ENCODE measurements at places on chromosomes 4 and X.

- peak; percentile 46 for DNase-seq
Measured at GRCh38 chr4:80989921-80990544, 40.5 kb upstream of the BMP3 start.

- no peak for DNase-seq
Measured at GRCh38 chr4:47651231-47651630, 166.2 kb downstream of the ATP10D start.

DNA sequence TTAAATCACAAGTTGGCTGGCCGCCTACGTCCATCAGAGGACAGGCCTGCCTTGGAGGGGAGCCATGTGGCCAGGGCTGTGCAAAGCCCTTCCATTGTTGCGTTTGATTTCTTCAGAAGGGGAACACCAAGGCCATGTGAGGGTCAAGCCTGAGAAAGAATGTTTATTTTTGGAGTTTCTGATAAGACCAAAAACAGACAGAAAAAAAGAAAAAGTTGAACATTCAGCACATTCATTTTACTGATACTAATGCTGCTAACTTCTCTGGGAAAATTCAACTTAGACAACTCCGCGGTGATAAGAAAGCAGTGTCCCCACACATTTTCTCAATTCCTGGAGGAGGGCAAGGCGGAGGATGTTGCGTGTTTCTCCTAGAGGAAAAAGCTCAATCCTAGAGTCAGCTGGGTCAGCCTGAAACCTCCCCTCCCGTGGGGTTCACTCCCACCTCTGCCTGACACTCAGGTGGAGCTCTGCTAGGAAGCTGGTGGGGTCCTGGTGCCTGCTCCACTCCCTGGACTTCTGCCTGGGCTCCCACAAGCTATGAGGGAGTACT is 63.5 kb downstream of the ANAPC4 start:
- DNase-seq: no peak

DNA sequence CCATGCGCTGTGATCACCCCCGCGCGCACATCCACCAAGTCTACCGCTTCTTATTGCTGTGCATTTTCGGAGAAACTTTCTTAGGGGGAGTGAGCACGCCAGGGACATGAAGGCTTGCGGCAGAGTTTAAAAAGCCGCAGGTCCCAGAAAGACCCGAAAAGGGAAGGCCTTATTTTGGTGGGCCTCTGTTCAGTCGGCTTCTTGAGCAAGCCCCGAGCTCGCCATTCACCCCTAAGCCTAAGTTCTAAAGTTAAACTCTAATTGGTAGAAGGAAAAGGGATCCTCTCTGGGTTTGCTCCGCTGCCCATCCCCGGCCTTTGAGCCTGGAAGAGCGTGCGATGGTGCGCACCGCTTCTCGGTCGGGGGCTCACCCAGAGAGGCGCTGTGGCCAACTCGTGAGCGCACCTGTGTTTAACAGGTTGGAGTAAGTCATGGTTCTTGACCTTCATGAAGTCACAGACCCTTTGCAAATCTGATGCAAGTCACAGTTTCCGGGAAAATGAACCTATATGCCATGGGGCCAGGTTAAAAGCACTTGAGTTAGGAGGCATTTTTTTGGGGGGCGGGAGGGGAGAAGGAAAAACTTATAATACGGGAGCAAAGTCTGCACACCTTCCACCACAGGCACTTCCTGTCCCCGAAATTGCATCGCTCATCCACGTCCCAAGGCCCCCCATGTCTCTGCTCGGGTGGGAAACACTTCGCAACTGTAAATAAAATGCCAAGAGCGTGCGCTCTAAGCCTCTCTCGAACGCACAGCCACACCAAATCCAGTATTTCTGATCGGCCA is 1.9 kb downstream of the PHOX2B start:
- DNase-seq: no peak

- DNase-seq: no peak
Measured at GRCh38 chr4:145182222-145182621, 1.8 kb upstream of the OTUD4 start.

- DNase-seq: no peak
Measured at GRCh38 chrX:30495468-30495867, 82.1 kb downstream of the TASL start.
